ENCODE measurements at places on chromosomes 11 and 22. TPM values are rescaled to one million over a fixed set of nuclear protein-coding genes. Genes with fewer than 3 reads are reported as not detected.

CCDC15 gene
- 0.38 TPM for total RNA-seq

C11orf42 gene
- total RNA-seq: not detected

UBQLN3 gene
- total RNA-seq: not detected

OR5D14 gene
- not detected for total RNA-seq

KDM4D gene
- 0.54 TPM for total RNA-seq

BTBD18 gene
- total RNA-seq: not detected

ART1 gene
- total RNA-seq: 1.7 TPM

RIMBP3B gene
- total RNA-seq: 0.08 TPM

GVQW3 gene
- 1.9 TPM for total RNA-seq

PRSS23 gene
- total RNA-seq: 7.2 TPM

CCND1 gene
- 145 TPM for total RNA-seq

TBRG1 gene
- total RNA-seq: 21.0 TPM

CHADL gene
- total RNA-seq: 26.4 TPM

FOXRED2 gene
- total RNA-seq: 11.3 TPM

CCDC73 gene
- total RNA-seq: not detected

Measured in Right ventricle myocardium inferior (tissue), 1 donor.